ENCODE measurements at places on chromosomes 4 and X.

- no peak for DNase-seq
Observed at GRCh38 chr4:93771640-93772411, 56.7 kb upstream of the ATOH1 start.

DNA sequence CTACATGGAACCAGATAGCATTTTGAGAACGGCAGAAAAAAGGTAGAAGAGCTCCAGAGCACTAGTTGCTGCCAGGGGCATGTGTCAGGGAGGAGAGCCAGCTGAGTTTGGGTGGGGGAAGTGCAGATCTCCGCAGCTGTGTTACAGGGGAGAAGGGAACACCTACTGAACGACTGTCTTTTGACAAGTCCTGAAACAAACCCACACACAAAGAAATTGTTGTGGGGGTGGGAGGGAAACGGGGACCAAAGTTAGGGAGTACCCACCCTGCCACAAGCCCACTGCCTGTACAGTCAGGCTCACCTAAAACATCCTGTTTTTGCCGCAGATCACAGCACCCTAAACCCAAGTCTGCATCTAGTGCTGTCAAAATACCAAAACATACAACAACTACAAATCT, 55.5 kb downstream of the LEF1 start:
- peak; percentile 80 for DNase-seq

DNA sequence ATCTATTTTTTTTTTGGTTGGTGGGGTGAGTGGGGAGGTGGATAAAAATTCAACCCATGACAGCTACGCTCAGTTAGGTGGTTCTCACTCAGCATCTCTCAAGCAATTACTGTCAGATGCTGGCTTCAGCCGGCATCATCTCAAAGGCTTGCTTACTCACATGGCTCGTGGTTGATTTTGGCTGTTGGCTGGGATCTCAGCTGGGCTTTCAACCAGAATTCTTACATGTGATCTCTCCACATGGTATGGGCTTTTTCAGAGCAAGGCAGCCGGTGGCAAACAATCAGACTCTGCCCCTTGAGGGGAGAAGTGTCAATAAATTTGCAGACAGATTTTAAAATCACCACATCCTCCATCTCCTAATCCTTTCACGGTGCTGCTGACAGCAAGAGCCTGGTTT, 47.2 kb downstream of the SLC34A2 start:
- DNase-seq, result no peak

DNA sequence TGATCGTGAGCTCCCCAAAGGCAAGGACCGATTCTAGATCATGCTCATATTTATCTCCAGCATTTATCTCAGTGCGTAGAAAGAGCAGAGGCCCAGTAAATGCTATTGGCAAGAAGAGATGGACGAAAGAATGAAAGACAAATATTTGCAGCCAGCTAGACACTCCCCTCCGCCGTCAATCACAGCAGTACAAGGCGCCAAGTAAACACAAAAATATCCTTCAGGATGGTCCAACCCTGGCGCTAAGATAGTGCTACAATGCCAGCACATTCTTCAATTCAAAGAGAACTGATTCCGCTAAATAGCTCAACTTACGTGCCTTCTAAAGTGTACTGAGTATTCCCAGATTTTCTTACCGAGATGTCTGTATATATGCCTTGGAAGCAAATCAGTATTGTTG, 114.5 kb downstream of the DDX53 start:
- DNase-seq, result no peak

All from CD4-positive, alpha-beta T cell treated with Interleukin-17A for 4 hours (primary cell).